ENCODE measurements at places on chromosomes 5 and 9.

- DNase-seq: no peak
These were observed 105.2 kb downstream of the DPYSL3 start for GRCh38 chr5:147404706-147405105.

DNA sequence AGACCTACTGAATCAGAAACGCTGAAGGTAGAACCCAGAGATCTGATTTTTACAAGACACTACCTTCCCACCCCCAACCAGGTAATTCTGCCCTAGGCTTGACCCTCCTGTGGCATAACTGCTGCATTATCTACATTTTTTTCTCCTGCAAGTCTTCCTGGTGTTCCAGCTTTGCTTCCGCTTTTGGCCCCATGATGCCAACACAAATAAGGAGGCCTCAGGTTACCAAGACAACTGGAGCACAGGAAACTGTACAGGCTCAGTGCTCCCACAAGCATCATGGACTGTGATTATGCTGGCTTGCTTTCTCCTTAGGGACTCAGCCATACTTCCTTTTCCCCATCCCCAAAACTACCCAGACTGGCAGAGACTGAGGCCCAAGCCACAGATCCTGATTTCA is 6.6 kb upstream of the MSMP start:
- DNase-seq: no peak

GRCh38 chr5:91345461-91345860 is 37.7 kb downstream of the ARRDC3 start:
- no peak for DNase-seq

GRCh38 chr9:17636349-17636748 is 57.5 kb downstream of the SH3GL2 start:
- no peak for DNase-seq

GRCh38 chr9:15959663-15960062 is 406.8 kb downstream of the CCDC171 start:
- no peak for DNase-seq

- DNase-seq: no peak
These were observed 131.3 kb downstream of the MACIR start for GRCh38 chr5:103389846-103390245.

- no peak for DNase-seq
These were observed 27.5 kb downstream of the GPX3 start for GRCh38 chr5:151047814-151048425.

DNA sequence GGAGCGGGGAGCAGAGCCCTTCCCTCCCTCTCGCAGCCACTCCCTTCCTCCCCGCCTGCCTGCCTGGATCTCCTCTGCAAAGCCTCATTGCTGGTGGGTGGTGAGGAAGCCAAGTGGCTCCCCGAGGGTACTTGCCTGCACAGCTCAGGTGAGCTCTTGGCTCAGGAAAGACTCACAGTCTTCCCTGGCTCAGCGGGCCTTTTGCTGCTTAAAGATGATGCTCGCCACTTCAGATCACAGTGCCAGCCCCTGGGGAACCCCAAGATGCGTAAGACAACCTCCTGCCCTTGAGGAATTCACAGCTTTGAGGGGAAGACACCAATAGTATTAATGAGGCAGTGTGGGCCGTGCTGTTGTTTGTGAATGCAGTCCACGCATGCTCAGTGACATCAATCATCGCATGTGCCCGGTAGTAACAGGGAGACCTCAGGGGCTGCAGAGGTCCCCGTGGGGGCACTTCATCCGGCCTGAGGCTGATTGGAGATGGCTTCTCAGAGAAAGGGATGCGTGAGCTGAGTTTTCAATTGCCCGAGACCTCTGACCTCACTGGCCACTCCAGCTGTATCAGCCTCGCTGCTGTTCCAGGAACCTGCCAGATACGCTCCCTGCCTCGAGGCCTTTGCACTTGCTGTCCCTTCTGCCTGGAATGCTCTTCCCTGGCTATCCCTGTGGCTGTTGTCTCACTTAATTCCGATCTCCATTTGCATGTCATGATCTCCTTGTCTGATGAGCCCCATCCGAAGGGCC is 36.8 kb downstream of the ERGIC1 start:
- DNase-seq: no peak

- no peak for DNase-seq
These were observed 17.2 kb upstream of the TENT2 start for GRCh38 chr5:79595086-79595485.

DNA sequence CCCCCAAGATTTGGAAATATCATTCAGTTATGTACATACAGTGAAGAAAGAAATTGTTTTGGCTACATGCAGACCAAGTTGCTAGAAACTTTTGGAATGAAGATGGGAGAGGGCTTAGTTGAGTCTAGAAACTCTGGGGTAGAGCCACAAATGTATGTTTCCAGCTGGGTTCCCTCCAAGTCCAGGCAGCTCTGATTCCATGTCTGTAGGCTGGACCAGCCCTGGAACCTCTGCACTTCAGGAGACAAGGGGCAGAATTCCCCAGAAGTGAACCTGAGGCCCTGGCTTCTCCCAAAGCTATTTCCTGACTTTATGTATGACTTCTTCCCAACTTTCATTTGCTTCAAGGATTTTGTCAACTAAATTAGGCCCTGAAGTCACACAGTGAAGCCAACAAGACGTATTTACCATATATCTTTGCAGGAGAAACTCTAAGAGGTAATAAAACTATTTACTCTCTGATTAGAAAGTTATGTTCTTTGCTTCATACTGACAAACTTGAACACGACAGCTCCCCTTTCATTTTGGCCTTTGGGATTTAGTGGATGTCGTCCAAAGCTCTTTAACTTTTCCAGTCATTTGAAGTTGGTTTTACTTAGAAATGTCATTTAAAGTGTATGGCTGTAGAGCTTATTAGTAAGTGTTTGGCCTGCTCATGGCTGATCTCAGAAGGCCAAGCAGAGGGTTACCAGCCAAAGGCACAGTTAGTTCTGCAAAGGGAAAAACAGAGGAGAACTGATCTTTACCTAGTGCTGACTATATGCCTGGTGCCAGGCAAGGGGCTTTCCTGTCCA is 152.0 kb upstream of the SLC28A3 start:
- DNase-seq: no peak

GRCh38 chr5:146040527-146040926 is 64.8 kb downstream of the PLAC8L1 start:
- DNase-seq: no peak

GRCh38 chr9:111411266-111411665 is 72.9 kb downstream of the ECPAS start:
- no peak for DNase-seq

GRCh38 chr5:147751156-147751830 is 31.2 kb downstream of the JAKMIP2 start:
- DNase-seq: no peak

DNA sequence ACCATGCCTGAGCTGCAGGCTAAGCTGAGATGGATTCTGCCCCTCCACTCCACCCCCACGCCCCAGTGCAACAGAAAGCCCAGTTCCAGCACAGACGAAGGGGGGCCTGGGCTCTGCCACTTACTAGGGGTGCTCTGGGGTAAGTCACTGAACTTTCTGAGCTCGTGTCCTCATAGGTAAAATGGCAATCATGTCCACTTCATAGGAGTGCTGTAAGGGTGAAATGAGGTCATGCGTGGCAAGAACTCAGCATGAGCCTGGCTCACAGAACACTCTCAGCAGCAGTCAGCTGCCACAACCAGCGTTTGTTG is 8.4 kb upstream of the PSD2 start:
- DNase-seq: no peak

DNA sequence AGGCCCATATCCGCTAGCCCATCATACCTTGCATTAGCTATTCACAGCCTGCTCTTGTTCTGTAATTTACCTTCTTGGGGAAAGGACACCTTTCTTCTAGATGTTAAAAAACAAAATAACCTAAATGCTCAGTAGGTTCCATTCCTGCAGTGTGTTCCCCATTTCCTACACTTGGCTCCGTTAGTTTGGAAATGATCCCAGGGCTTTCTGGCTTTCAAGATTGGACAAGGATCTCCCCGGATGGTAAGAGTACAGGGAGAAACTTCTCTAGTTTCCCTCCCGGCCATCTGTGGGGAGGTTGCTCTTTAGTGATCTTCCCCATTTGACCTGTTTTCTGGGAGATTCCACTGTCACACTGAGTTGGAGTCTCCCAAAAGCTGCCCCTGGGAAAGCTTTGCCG is 27.3 kb upstream of the STC2 start:
- DNase-seq: no peak

DNA sequence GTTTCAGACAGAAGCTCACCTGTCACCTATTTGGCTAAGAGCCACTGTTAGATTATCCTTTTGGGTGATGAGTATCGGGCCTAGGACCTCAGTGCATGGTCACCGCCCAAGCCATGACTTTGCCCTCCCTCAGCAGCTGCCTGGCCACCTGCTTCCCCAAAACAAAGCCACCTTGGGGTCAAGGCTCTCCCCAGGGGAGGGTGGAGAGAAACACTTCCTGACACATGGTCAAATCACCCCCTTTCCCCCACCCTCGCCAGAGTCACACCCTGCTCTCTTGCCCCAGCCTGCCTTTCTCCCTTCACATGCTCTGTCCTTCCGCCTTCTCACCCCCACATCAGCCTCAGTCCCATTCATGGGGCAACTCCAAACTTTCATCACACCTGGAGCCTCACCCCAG is 1.7 kb upstream of the HBEGF start:
- DNase-seq: no peak

- DNase-seq: no peak
These were observed 1830.1 kb upstream of the NUDT12 start for GRCh38 chr5:105392710-105393149.

DNA sequence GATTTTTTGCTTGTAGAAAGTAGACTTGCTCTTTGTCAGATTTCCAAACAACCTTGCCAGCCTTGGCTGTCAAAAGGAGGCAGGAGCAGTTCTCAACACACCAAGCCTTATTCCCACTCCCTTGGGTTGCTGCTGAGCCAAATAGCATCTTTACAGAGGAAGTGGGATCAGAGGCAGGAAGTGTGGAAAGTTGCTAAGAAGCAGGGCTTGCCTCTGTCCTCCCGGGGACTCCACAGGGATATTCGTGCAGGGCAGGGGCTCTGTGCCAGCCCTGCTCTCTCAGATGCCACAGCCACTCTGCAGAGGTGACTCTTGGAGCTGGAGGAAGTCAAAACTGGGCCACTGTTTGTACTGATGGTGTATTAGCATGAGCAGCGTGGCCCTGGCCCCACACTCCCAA is 24.3 kb downstream of the PTPDC1 start:
- no peak for DNase-seq

GRCh38 chr5:167785106-167785505 is 506.3 kb upstream of the WWC1 start:
- no peak for DNase-seq

DNA sequence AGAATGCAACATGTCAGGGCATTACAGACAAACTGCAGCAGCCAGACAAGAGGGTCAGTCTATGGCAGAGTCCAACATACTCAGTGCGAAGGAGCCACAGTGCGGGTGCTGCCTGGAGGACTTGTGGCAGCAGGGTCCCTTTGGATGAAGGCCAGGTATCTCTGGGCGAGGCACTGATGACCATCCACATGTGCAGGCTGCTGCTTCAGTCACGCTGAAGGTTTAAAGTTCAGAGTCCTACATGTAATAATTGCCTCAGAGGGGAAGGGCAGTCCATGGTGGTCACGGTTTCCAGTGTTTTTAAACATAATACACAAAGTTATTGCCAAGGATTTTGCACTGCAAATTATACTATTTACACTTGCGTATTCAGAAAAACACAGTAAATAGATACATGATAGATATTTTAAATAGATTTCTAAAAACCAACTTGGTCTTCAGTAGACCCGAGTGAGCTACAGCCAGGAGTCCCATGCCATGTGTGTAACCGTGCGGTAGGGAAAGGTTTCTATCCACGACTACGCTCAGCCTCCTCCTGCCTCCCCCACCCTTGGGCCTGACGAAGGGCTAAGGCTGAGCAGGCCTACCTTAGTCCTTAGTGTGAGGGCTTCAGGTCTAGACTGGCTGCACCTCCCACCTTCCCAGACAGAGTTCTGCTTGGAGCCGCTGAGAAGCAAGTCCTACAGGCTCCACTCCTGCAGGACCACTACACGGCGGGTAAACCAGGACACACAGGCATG is 76.2 kb downstream of the GPR21 start:
- no peak for DNase-seq

- no peak for DNase-seq
These were observed 3.4 kb downstream of the SMIM3 start for GRCh38 chr5:150781706-150782614.

DNA sequence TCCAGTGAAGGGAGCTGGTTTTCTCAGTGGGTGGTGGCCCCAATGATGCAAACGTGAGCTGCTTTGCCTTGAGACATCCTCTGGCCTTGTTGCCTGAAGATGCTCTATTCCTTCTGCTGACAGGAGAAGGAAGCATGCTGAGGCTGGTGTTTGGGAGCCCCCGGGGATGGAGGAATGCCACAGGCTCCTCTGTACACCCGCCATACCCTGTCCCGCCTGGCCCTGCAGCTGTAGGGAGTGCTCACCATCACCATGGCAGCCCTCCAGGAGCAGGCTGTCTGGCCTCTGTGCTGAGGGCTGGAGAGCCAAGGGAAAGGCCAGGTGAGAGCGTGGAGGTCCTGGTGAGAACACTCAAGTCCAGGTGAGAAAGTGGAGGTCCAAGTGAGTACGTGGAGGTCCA is 134.4 kb downstream of the MRPL36 start:
- no peak for DNase-seq

DNA sequence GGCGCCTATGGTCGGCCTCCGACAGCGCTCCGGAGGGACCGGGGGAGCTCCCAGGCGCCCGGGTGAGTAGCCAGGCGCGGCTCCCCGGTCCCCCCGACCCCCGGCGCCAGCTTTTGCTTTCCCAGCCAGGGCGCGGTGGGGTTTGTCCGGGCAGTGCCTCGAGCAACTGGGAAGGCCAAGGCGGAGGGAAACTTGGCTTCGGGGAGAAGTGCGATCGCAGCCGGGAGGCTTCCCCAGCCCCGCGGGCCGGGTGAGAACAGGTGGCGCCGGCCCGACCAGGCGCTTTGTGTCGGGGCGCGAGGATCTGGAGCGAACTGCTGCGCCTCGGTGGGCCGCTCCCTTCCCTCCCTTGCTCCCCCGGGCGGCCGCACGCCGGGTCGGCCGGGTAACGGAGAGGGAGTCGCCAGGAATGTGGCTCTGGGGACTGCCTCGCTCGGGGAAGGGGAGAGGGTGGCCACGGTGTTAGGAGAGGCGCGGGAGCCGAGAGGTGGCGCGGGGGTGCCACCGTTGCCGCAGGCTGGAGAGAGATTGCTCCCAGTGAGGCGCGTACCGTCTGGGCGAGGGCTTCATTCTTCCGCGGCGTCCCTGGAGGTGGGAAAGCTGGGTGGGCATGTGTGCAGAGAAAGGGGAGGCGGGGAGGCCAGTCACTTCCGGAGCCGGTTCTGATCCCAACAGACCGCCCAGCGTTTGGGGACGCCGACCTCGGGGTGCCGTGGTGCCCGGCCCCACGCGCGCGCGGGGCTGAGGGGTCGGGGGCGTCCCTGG is 561 bp downstream of the DAPK1 start:
- DNase-seq: no peak

GRCh38 chr9:113602126-113603047 is 138.9 kb downstream of the RGS3 start:
- DNase-seq: no peak

- DNase-seq: no peak
These were observed 672.9 kb downstream of the NR2F1-AS1 start for GRCh38 chr5:92907938-92908606.

- DNase-seq: no peak
These were observed 436.9 kb downstream of the MED10 start for GRCh38 chr5:5941486-5941885.

Measured in stimulated activated CD4-positive, alpha-beta T cell treated with anti-CD3 and anti-CD28 coated beads, TNF-alpha, amount 100 ng/mL, for 24 hours (primary cell).